Muscle of leg (tissue), 16 donors: ENCODE measurements at places on chromosomes 2 and 18. TPM values are rescaled to one million over a fixed set of nuclear protein-coding genes. Genes with fewer than 3 reads are reported as not detected.

The LINC00305 gene
- polyA plus RNA-seq: not detected

DNA sequence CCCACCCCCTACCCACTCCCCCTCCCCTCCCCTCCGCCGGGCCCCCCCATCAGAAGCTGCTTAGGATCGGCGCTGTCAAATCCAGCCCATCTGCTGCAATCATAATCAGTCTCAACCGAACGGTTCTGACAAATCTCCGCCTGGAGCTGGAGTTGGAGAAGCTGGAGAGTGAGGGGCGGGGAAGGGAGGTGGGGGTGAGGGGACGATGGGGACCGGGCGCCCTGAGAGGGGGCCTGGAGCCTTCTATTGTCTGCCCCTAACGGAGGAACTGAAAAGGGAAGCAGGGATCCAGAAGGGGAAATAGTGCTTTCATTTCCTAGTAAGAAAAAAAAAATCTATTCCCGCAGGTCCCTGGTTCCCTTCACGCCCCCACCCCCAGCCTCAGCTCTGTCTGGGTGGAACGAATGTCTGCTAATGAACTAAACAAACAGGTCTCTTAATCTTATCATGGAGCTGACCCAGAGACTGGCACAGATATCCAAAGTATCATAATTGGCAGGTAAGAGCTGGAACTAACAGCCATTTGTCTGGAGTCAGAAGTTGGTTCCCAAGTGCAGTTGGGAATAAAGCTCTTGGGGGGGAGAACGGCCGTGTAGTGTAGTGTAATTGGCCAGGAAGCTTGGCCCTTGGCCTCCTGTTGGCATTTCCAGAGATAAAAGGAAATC, 301.2 kb downstream of the NCKAP5 start:
- peak; percentile 19 for DNase-seq
- H3K27ac ChIP-seq: no peak overlapping the region
- H3K4me1 ChIP-seq: peaks cover 16% of the 10 kb centered on the region
- H3K36me3 ChIP-seq: no peaks in the 10 kb centered on the region
- peak overlapping the region; percentile 51 for H3K4me3 ChIP-seq
- peaks cover 16% of the 10 kb centered on the region for H3K27me3 ChIP-seq

The GALNT1 gene
- polyA plus RNA-seq: 79.9 TPM

DNA sequence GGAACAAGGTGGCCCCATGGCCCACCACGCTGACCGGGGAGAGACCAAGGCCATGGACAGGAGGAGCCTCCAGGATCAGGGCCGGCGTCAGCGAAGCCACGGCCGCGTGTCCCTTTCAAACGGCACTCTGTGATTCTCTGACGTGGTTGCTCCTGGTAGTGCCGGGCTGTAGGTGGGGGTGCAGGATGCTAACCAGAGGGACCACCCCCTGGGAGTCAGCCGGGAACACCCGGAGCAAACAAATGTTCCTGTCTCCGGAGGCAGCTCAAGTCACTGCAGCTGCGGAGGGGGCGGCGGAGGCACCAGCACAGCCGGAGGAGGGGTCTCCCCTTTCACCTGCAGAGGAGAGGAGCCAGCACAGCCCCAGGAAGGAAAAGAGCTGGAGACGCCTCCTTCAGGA, 750.6 kb upstream of the SALL3 start:
- H3K27ac ChIP-seq: no peak overlapping the region
- no peaks in the 10 kb centered on the region for H3K36me3 ChIP-seq
- H3K4me1 ChIP-seq: no peaks in the 10 kb centered on the region
- H3K27me3 ChIP-seq: no peaks in the 10 kb centered on the region

DNA sequence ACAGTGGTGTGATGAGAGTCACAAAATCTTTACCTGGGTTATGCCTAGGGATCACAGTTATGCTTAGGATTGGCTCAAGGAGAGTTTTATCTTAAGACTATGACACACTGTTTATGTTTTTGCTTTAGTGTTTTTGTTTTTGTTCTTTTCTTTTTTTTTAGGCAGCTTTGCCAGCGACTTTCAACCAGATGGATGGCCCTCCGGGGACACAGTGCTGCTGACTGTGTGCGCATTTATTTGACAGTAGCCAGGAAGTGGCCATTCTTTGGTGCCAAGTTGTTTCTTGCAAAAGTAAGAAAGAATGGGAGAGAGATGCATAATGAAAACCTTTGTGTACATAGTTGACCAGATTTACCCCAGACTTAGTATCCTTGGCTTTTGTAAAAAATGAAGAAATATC, 15.1 kb upstream of the DYNC2LI1 start:
- H3K27ac ChIP-seq: no peak overlapping the region
- H3K27me3 ChIP-seq: no peaks in the 10 kb centered on the region
- H3K36me3 ChIP-seq: no peaks in the 10 kb centered on the region

- no peaks in the 10 kb centered on the region for H3K4me1 ChIP-seq
- peak; percentile 32 for DNase-seq
- no peaks in the 10 kb centered on the region for H3K27me3 ChIP-seq
- H3K4me3 ChIP-seq: no peak overlapping the region
- H3K36me3 ChIP-seq: no peaks in the 10 kb centered on the region
Measured at GRCh38 chr2:127735537-127736399, 34.5 kb downstream of the SFT2D3 start.

The C2orf42 gene
- 11.9 TPM for polyA plus RNA-seq

DNA sequence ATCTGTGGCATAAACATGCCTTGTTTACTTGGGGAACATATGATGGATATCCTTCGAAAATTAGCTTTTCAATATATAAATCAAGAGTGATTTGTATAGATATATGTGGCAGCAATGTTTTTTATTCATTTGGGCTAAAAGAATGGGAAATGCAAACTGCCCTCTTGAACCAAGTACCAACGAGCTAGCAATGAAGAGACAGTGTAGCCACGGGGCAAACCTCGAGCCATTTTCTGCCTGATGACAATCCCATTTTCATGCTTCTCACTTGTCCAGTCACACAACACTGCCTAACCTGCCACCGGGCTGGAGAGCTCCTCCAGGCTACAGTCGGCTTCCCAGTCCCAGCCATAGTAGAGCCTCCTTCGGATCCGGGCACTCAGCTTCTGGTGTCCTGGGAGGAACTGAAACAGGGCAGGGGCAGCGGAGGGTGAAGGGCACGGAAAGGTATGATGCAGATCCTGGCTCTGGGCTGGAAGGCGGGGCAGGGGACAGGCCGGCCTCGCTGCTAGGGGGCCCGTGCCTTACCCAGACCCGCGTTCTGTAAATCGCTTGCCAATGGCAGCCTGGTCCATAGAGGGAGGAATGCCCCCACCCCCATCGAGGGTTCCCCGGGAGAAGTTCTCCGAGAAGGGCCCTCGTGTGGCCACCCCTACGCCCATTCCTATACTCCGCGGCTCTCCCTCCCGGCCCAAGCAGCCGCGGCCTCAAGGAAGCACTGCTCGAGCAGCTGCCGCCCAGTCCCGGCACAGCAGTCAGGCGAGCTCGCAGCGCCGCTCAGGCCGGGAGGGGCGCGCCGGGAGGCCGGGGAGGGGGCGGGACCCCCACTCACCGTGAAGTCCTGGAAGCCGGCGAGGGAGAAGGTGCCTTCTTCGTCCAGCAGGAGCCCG, 552 bp downstream of the CNPPD1 start:
- H3K27me3 ChIP-seq: no peaks in the 10 kb centered on the region
- peak overlapping the region; percentile 80 for H3K4me3 ChIP-seq
- peaks cover 21% of the 10 kb centered on the region for H3K4me1 ChIP-seq
- H3K27ac ChIP-seq: peak overlapping the region; percentile 99

GRCh38 chr2:112253261-112253815, 1.5 kb downstream of the ZC3H8 start:
- no peak for DNase-seq
- no peak overlapping the region for H3K27ac ChIP-seq
- H3K4me1 ChIP-seq: no peaks in the 10 kb centered on the region
- peaks cover 5% of the 10 kb centered on the region for H3K36me3 ChIP-seq

The NCKAP1 gene
- polyA plus RNA-seq: 77.8 TPM

- no peak overlapping the region for H3K27ac ChIP-seq
- DNase-seq: peak; percentile 82
- H3K27me3 ChIP-seq: no peaks in the 10 kb centered on the region
- H3K4me3 ChIP-seq: no peak overlapping the region
- H3K4me1 ChIP-seq: no peaks in the 10 kb centered on the region
Measured at GRCh38 chr2:55175254-55176093, 56.6 kb downstream of the CLHC1 start.

- no peak for DNase-seq
- no peaks in the 10 kb centered on the region for H3K4me1 ChIP-seq
- no peaks in the 10 kb centered on the region for H3K36me3 ChIP-seq
- no peaks in the 10 kb centered on the region for H3K27me3 ChIP-seq
Measured at GRCh38 chr2:5195636-5196035, 496.5 kb upstream of the SOX11 start.

The NEURL3 gene
- not detected for polyA plus RNA-seq

DNA sequence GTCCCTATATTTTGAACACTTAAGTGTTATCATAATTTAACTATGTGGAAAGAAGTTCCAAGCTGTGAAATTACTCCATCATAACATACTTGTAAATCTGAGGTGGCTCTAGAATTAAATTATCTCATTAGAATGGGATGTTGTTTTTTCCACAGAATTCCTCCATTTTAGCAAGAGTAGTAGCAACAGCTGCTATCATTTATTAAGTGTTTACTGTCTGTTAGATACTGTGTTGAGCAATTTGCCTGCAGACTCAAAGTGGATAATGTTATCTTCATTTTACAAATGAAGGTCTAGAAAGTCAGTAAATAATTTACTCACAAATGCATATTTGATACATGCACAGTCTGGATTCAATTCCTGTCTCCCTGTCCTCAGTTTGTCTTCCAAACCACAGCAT, 504.8 kb upstream of the NRP2 start:
- H3K27me3 ChIP-seq: no peaks in the 10 kb centered on the region
- no peaks in the 10 kb centered on the region for H3K36me3 ChIP-seq

DNA sequence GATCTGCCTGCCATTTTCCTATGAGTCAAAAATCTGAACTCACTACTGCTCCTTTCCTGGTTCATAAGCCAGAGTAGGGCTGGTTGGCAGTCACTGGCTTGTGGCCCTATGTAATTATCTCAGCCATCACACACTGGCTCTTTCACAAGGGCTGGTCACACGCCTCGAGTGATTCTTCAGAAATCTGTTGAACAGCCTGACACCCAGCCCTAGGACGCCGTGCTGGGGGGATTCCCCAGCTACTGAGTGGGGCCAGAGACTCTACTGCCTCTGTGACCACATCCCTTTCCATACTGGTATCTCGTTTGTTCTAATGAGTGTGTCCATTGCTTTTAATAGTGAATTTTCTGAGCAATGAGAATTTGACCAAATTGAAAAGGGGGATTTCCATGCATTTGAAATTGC, 45.8 kb upstream of the RBM44 start:
- no peaks in the 10 kb centered on the region for H3K27me3 ChIP-seq
- no peaks in the 10 kb centered on the region for H3K4me1 ChIP-seq
- no peak overlapping the region for H3K4me3 ChIP-seq
- H3K36me3 ChIP-seq: peaks cover 81% of the 10 kb centered on the region
- no peak overlapping the region for H3K27ac ChIP-seq
